Memory B cell (primary cell): ENCODE measurements at places on chromosomes 2 and 18.

- DNase-seq: no peak
Measured at GRCh38 chr2:28269019-28269784, 123.5 kb upstream of the FOSL2 start.

DNA sequence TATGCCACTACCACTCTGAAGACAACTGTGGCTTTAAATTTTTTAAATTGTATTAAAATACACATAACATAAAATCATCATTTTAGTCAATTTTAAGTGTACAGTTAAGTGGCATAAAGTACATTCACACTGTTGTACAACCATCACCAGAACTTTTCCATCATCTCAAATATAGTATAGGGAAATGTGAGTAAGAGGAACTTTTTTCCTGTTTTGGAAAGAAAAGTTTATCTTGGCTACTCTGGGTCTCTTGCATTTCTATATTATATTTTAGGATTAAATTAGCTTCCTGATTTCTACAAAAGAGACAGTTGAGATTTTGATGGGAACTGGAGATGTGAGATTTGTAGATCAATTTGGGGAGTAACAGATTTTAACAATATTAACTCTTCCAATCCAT lies 3.3 kb downstream of the TPGS2 start:
- no peak for DNase-seq

DNA sequence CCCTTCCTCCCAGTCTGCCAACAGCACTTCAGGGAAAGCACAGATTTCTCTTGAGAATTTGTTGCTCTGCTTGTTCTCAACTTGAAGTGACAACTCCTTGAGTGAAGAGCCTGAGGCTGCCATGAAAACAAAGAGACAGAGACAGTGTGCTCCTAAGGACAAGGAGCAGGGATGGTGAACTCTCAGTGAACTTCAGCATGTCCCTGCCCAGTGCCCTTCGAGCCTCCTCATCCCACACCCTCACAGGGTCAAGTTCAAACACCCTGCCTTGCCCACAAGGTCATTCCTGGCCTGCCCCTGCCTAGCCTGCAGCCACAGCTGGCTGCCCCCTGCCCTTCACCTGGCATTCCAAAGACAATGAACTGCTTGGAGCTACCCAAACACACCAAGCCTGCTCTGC lies 343.5 kb upstream of the KLHL29 start:
- DNase-seq: no peak

DNA sequence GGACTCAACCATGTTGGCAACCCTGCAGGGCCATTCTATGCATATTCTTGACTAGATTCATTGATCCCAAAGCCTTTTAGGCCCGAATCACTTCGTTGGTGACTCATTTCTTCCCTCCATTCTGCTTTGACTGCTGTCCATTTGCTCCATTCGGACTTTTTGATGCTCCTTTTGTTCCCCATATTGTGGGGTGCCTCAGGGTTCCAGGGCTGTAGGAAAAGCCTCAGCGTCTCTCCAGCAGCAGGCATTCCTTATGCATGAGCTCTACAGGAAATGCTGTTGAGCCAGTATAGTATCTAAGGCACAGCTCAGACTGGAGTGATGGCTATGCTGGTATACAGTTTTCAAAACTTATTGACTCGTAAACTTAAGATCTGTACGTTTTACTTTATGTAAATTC lies 292.6 kb downstream of the PRKCE start:
- no peak for DNase-seq

- no peak for DNase-seq
Measured at GRCh38 chr2:138293045-138293444, 208.5 kb upstream of the SPOPL start.

DNA sequence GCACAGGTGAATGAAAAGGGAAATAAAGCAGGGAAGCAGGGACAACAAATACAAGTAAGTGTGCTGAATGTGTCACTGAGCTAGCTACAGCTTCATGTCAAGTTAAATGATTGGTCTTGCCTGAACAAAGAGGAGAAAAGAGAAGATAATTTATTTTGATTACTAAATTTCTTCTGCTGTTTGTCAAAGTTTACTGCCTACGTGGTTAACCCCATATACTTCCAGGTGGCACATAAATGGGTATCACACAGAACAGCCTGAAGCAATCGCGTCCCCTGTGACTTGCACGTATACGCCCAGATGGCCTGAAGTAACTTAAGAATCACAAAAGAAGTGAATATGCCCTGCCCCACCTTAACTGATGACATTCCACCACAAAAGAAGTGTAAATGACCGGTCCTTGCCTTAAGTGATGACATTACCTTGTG lies 434.2 kb downstream of the LRRTM4 start:
- DNase-seq: no peak

GRCh38 chr2:191544461-191545062 lies 133.4 kb upstream of the NABP1 start:
- no peak for DNase-seq

GRCh38 chr18:69956057-69956456 lies 8.4 kb upstream of the CD226 start:
- DNase-seq: no peak

- DNase-seq: no peak
Measured at GRCh38 chr2:174717273-174717672, 47.0 kb downstream of the CHRNA1 start.

GRCh38 chr18:14914121-14914520 lies 166.1 kb downstream of the ANKRD30B start:
- no peak for DNase-seq

DNA sequence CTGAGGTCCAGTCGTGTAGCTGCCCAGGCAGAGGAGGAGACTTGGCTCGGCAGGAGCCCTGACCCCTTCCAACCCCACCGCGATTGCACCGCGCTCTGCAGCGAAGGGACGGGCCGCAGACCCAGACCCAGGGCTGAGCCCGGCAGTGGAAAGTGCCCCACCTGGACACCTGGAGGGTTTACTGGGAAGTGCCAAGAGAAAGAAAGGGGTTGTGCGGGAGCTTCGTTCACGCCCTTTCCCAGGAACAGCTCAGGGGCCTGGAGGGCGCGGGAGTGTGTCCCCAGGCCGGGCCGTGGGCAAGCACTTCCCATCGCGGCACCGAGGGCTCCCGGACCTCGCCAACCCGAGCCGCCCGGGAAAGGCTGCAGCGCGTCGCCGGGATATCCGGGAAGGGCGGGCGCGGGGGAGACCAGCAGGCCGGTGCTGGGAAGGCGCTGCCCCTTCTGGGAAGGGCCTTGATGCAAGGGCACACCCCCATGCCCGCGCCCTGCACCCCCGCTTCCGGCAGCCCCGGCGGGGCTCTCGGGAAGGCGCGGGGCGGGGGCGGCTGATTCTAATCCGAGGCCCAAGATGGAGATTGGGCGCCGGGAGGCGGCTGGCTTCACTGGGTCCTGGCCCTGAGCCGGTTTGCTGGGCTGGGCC lies 36.1 kb upstream of the MRPL33 start:
- DNase-seq: no peak

DNA sequence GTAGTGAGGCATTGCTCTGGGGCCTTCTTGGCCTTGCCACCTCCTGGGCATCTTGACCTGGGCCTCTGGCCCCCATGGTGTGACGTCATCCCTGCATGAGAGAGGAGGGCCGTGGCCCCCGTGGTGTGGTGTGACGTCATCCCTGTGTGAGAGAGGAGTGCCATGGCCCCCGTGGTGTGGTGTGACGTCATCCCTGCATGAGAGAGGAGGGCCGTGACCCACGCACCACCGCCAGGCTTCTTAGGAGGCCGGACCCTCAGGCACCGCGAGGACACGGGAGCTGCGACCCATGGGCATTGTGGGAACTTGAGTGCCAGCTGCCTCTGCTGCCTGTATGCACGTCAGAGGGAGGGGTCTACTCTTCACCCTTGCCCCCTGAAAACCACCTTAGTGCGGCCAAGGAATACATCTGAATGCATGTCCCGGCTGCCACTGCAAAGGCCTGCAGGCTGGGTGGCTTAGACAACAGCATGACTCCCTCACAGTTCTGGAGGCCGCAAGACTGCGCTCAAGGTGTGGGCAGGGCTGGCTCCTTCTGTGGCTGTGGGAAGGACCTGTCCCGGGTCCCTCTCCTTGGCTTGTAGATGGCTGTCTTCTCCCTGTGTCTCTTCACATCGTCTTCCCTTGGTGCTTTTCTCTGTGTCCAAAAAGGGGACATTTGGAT lies 20.8 kb upstream of the OTOS start:
- DNase-seq: no peak

GRCh38 chr18:40789286-40789685 lies 1165.7 kb upstream of the PIK3C3 start:
- DNase-seq: no peak

GRCh38 chr2:172437419-172438341 lies 10.3 kb downstream of the ITGA6 start:
- peak; percentile 22 for DNase-seq

DNA sequence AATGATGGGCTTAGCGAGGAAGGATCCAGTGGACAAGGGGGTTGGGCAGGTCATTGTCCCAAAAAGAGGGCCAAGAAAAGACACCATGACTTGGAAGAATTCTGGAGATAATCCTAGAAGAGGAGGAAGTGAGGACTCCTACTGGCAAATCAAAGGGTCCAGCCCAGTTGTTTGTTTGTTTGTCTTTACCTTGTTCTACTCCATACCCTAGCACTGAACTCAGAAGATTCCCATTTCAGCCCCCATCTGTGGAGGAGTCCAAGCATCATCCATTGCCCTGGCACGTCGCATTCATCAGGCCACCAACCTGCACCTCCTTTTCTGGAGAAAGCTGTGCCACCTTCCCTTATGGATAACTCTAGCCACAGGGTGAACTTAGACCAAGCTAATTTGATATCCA lies 326.2 kb downstream of the EN1 start:
- DNase-seq: no peak
